ENCODE measurements at places on chromosomes 7 and 10.
A peak's percentile ranks its signal among the peaks of the same experiment; 100 is the strongest.

- DNase-seq, result no peak
These were observed 62.4 kb upstream of the WAPL start for GRCh38 chr10:86583983-86584382.

- DNase-seq, result no peak
These were observed 6.1 kb downstream of the MMRN2 start for GRCh38 chr10:86951184-86951761.

GRCh38 chr7:54090652-54091213 is 451.4 kb upstream of the VSTM2A start:
- no peak for DNase-seq

DNA sequence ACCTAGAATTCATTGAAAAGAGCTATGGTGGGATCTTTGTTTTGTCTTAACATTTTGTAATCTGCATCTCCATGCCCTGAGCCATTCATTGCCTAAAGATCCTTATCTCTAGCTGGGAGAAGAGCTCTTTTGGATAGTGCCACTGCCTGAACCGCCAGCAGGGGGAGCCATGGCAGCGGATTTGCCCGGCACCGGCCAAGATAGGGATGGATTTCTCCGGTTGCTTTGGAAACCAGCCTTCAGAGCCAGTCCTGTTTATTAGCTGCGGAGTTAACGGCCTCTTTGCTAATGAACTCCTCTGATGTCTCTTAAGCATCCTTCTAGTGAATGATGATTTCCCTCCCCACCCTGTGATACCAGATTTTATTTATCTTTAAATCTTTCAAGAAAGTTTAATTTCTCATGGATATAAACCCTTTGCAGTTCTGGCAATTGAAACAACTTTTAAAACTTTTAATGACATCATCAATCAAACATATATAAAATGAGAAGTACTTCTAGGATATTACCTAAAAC is 58.2 kb upstream of the LYZL2 start:
- DNase-seq, result peak; percentile 4

DNA sequence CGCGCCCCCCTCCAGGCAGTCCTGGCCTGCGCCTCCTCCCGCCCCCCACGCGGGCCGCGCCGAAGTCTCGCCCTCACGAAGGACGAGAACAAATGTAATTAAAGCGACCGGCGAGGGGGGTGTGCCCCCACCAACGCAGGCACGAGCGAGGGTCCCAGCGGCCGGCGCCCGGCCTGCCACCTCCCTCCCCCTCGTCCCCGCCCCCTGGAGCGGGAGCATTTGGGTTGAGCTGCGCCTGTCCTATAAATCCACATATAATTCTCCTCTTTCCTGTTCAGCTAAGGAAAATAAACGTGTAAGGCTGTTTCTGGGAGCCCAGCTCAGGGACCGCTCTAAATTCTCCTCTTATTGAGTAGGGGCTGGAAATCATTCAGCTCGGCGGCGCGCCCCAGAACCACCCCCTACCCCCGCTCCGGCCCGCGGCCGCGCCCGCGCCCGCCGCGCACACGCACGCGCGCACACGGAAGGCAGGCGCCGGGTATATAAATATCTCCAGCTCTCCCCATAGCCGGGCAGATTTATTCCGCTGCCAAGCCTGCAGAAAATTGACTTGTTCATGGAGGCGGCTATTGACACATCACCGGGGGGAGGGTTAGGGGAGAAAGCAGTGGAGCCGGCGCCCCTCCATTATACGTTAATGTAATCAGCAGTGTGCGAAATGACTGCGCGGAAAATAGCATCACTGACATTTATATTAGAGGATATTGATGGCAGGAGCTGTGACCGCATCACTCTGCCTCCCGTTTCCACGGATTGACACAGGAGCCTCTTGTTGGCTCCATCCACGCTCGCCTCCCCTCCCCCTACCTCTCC is 61.6 kb upstream of the BTRC start:
- DNase-seq, result peak; percentile 45

GRCh38 chr10:119542988-119543813 is 682 bp upstream of the RGS10 start:
- no peak for DNase-seq

GRCh38 chr10:49309691-49310411 is 10.9 kb downstream of the C10orf71 start:
- DNase-seq, result no peak

DNA sequence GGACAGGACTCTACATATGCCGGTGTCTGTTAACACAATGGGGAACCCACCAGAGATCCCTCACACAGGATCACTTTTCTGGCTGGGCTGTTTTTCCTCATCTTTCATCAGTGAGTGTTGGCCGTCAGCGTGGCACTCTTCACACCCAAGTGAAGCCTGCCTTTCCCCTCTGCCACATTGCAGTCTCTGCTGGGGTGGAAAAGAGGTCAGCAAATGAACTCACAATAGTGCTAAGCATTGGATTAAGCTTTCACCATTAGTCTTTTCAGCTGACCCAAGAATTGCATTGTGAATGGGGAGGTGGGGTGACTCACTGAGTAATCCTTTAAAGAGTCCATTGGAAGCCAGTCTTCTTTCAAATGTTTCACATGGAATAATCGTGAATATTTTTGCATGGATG is 143.0 kb downstream of the KIAA1217 start:
- no peak for DNase-seq

GRCh38 chr7:31343516-31344305 is 3.2 kb upstream of the NEUROD6 start:
- no peak for DNase-seq

- DNase-seq, result no peak
These were observed 38.3 kb downstream of the LRRC72 start for GRCh38 chr7:16564909-16565426.

DNA sequence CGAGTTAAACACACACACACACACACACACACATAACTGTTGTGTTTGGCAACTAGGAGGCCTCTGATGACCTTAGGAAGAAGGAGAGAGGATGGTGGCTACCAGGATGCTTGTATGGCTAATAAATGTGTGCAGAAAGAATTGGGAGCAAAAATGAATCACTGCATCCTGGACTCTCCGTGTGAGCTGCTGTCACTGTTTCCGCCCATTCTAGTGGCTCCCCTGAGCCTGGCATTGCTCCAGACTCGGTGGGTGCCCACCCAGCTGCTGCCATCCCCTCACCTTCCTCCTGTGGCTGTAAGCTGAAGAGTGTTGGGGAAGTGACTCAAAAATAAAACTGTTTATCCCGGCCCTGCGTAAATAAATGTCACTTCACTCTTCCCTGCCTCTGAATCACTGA is 149.5 kb upstream of the MINDY3 start:
- DNase-seq, result no peak

DNA sequence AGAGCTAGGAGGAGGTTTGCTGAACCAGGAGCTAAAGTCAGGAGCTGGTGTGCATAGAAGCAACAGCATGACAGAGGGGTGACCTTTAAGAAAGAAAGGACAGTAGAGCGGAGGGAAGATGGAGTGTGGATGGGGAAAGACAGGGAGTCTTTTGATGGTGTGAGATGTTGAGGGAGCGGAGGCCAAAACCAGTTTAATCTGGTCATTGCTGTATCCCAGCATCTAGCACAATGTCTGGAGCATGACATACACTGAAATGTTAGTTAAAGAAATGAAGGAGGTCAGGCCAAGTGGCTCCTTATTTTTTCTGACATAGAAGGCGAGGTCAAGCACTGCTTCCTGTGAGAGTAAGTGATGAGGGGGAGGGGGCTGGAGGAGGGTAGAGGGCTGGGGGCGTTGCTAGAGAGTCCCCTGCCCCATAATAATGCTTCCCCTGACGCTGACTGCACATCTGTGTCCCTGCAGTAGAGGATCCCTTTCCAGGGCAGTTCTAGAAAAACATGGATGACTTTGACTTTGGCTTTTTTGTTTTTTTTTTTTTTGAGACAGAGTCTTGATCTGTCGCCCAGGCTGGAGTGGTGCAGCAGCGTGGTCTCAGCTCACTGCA is 70.2 kb downstream of the ZNF467 start:
- DNase-seq, result no peak

- no peak for DNase-seq
These were observed 292.5 kb upstream of the SEMA3C start for GRCh38 chr7:81211204-81211933.

GRCh38 chr10:6175329-6176055 is 27.2 kb upstream of the PFKFB3 start:
- no peak for DNase-seq

DNA sequence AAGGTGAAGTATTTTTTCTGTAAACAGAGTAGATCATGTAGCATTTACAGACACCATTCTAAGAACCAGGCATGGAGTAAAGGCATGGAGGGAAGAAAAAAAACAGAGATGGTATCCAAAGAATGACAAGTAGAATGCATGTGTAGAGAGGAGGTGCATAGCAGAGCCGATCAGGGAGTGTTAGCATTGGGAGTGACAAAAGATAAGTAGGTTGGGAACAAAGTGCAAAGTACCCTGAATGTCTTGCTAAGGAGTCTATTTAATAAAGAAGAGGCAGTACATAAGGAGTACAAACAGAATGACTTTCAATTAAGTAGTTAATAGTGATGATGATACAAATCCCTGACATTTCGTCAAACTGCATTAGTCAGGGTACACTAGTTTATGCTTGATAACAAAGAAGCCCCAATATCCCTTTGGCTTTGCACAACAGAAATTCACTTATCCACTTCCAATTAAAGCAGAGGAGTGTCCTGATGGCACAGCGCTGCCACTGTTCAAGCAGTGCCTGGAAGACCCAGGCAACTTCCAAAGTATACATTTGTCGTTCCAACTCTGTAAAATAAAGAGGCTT is 371.5 kb downstream of the TNS3 start:
- DNase-seq, result no peak

GRCh38 chr10:48472501-48473069 is 132.3 kb downstream of the ARHGAP22 start:
- no peak for DNase-seq

DNA sequence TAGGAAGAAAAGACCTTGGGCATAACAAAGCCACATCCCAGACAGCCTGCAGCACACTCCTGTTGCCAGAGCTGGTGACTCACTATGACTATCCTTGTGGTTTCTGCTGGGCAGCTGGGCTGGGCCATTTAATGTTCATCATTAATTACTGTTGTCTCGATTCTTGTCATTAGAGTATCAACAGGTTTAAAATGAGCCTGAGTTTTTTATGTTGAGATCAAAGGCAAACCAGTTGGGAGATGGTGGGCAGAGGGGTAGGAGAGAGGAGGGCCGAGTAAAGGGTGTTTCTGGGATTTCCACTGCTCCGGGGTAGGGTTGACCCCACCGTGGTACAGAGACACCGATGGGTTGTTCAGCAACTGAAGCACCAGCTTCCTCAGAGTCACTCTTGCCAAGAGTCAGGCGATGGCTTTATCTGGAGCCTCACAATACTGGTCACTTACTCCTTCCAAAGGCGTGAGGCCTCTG is 128.7 kb upstream of the LYZL1 start:
- no peak for DNase-seq

- no peak for DNase-seq
These were observed 303.1 kb downstream of the ADARB2 start for GRCh38 chr10:1434202-1434601.

GRCh38 chr10:98295401-98295811 is 27.4 kb upstream of the LOXL4 start:
- no peak for DNase-seq

DNA sequence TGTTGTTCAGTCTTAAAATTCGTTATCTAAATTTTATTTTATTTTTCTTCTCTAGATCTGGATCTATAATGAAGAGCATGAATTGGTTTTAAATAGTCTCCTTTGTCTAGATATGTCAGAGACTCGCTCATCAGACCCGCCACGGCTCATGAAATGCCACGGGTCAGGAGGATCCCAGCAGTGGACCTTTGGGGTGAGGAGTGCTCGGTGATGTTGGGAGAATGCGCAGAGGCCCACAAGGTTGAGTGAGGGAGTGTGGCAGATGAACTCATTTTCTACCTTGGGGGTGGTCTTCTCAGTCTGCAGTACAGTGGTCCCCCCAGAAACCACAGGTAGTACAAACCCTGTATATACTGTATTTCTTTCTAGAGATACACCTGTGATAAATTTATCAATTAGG is 95.3 kb downstream of the GALNT11 start:
- DNase-seq, result no peak

- DNase-seq, result no peak
These were observed 81.8 kb downstream of the PAX2 start for GRCh38 chr10:100826983-100827818.

DNA sequence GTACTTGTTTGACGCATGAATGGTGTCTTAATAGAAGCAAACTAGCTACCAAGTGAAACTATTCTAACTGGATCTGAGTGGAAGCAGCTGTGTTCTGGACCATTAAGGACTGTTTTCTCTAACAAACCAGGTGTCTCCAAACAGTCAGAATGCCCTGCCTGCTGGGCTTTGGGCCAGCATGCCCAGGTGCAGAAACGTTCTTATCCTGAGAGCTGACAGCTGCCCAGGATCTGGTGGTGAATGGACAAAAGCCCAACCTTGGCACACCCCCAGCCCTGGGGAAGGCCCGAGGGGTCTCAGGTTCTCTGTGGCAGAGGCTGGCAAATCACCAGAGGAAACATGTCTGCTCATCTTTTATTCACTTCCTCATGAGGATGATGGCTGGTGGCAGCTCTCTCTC is 48.2 kb upstream of the LAMB4 start:
- no peak for DNase-seq

DNA sequence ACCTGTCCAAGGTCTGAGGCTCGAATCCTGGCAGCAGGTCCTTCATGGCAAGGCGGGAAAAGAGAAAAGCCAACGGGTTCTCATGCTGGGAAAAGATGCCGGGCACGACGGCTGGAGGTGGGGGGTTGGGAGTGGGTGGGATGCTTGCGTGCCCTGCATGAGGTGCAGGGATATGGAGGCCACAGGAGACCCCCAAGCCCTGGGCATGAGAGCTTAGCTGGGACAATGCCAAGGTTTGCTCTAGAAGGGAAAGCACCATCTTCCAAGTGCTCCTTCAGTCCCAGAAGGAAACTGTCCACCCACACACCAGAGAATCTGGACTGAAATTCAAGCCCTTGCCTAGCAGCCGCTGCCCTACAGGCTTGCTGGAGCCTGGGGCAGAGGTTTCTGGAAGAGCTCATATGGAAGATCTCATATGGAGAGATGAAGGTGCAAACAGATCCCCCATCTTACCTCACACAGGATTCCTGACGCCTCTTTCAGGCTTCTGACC is 64.3 kb downstream of the ZRANB1 start:
- no peak for DNase-seq

- DNase-seq, result no peak
These were observed 87.5 kb upstream of the IFRD1 start for GRCh38 chr7:112362731-112363131.

GRCh38 chr10:70981936-70982335 is 93.6 kb upstream of the PCBD1 start:
- DNase-seq, result no peak
